ENCODE measurements at places on chromosomes 7 and 10. TPM values are rescaled to one million over a fixed set of nuclear protein-coding genes. Genes with fewer than 3 reads are reported as not detected.
A peak's percentile ranks its signal among the peaks of the same experiment; 100 is the strongest.

ZNF239 gene
- total RNA-seq, result 2.7 TPM

OPALIN gene
- not detected for total RNA-seq

MRM2 gene
- total RNA-seq, result 10.9 TPM

PAX4 gene
- total RNA-seq, result not detected

GRCh38 chr7:11317766-11318165 lies 344.1 kb downstream of the PHF14 start:
- H3K27me3 ChIP-seq, result no peaks in the 10 kb centered on the region
- H3K36me3 ChIP-seq, result no peaks in the 10 kb centered on the region
- H3K27ac ChIP-seq, result no peak overlapping the region
- DNase-seq, result no peak
- no peaks in the 10 kb centered on the region for H3K4me1 ChIP-seq
- H3K4me3 ChIP-seq, result no peak overlapping the region

DNA sequence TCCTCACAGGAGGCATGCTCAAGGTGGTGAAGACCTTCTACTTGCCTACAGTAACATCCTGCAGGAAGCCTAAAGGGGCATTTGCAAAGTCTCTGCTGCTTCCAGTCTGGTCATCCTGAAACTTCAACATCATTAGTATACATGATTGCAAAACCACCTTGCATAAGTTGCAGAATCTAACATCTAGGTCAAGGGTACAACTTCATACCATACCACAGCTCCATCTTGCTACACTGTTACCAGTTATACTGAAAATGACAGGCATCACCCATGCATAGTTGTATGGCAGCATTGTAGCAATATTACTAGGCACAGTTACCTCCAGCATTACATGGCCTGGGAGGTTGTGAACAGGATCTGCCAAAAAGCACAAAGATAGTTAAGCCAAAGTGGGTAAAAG lies 13.7 kb upstream of the MACROH2A2 start:
- no peak for DNase-seq
- H3K27ac ChIP-seq, result no peak overlapping the region
- no peak overlapping the region for H3K4me3 ChIP-seq
- no peaks in the 10 kb centered on the region for H3K27me3 ChIP-seq
- H3K4me1 ChIP-seq, result no peaks in the 10 kb centered on the region
- no peaks in the 10 kb centered on the region for H3K36me3 ChIP-seq

GRCh38 chr10:75708060-75708459 lies 276.6 kb downstream of the LRMDA start:
- no peaks in the 10 kb centered on the region for H3K4me1 ChIP-seq
- no peak overlapping the region for H3K27ac ChIP-seq
- H3K36me3 ChIP-seq, result no peaks in the 10 kb centered on the region
- H3K27me3 ChIP-seq, result no peaks in the 10 kb centered on the region
- H3K4me3 ChIP-seq, result no peak overlapping the region

DNA sequence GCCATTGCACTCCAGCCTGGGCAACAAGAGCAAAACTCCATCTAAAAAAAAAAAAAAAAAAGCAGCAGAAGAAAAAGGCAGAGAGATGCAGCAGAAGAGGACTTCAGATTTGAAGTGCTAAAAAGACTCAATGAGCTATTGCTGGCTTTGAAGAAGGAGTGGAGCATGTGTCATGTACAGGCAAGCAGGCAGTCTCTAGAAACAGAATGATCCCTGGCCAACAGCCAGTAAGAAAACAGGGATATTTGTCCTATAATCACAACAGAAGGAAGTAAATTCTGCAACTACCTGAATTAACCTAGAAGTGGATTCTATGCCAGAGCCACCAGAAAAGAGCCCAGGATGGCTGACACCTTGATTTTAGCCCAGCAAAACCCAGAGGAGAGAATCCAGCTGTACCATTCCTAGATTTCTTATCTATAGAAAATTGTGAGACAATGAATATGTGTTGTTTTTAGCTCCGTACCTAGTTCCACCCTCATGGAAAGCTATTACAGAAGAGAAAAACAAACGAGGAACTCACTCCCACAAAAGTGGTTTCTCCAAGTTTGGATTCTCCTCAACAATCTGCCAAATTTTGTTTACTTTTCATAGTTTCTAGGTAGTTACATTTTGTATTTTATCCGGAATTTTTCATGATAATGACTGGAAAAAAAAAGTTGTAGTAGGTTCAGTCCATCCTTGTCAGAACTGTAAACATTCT lies 198.2 kb upstream of the GNAI1 start:
- no peaks in the 10 kb centered on the region for H3K27me3 ChIP-seq
- no peak for DNase-seq
- H3K4me1 ChIP-seq, result no peaks in the 10 kb centered on the region
- no peak overlapping the region for H3K27ac ChIP-seq
- no peak overlapping the region for H3K4me3 ChIP-seq
- H3K36me3 ChIP-seq, result no peaks in the 10 kb centered on the region

DNA sequence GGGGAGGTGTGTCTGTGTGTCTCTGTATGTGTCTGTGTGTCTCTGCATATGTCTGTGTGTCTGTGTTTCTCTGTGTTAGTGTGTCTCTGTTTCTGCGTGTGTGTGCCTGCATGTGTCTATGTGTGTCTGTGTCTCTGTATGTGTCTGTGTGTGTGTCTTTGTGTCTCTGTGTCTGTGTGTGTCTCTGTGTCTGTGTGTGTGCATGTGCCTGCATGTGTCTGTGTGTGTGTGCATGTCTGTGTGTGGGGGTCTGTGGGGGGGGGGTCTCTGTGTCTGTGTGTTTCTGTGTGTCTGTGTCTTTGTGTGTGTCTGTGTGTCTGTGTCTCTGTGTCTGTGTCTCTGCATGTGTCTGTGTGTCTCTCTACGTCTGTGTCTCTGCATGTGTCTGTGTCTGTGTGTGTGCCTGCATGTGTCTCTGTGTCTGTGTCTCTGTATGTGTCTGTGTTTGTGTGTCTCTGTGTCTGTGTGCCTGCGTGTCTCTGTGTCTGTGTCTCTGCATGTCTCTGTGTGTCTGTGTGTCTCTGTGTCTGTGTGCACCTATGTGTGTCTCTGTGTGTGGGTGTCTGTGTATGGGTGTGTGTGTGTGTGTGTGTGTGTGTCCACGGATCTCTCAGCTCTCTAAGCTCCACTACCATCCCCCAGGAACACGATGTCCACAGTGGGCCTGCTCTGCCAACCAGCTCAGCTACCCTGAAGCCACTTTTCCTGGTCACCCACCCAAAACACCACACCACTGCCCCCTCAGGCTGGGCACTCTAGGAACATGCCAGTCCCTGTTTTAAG lies 41.7 kb downstream of the RASGEF1A start:
- H3K36me3 ChIP-seq, result no peaks in the 10 kb centered on the region
- H3K4me1 ChIP-seq, result no peaks in the 10 kb centered on the region
- no peak overlapping the region for H3K4me3 ChIP-seq
- peak overlapping the region; percentile 74 for H3K27ac ChIP-seq
- no peak for DNase-seq

- no peak for DNase-seq
- H3K27me3 ChIP-seq, result no peaks in the 10 kb centered on the region
- H3K27ac ChIP-seq, result no peak overlapping the region
Measured at GRCh38 chr7:157389951-157390730, 53.3 kb downstream of the DNAJB6 start.
